ENCODE measurements at places on chromosomes 6 and 20. TPM values are rescaled to one million over a fixed set of nuclear protein-coding genes. Genes with fewer than 3 reads are reported as not detected.

MTFR2 gene
- total RNA-seq, result 11.6 TPM

HSPA1A gene
- total RNA-seq, result 176 TPM

RIMS4 gene
- 1.6 TPM for total RNA-seq

ZNF391 gene
- total RNA-seq, result 0.25 TPM

PRRT1 gene
- total RNA-seq, result 0.41 TPM

TCF21 gene
- total RNA-seq, result not detected

PRDM13 gene
- total RNA-seq, result 0.84 TPM

JARID2 gene
- 11.2 TPM for total RNA-seq

ABHD16B gene
- total RNA-seq, result not detected

BMP6 gene
- total RNA-seq, result 18.8 TPM

GSTA1 gene
- total RNA-seq, result not detected

LAMP5 gene
- total RNA-seq, result not detected

Data from A549 treated with GW870086 at 1 μM for 4 hours (cell line).